Activated CD4-positive, alpha-beta T cell treated with anti-CD3 and anti-CD28 coated beads, Interleukin-2, amount 50 U/mL, for 24 hours (primary cell): ENCODE measurements at places on chromosomes 2 and 18.

DNA sequence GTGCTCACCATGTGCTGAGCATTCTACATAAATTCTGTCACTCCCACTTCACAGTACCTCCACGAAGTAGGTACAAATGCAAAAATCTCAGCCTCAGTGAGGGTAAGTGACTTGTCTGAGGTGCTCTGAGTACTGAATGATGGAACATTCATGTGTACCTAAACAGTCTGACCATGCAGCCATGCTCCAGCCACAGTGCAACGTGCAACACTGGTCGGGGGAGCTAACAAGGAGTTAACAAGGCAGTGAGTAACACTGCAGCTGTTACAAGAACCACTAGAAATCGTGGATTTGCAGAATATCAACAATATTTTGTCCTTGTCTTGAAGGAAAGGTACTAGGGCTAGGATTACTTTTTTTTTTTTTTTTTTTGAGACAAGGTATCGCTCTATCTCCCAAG, 36.6 kb upstream of the NDUFV2 start:
- no peak for DNase-seq

- no peak for DNase-seq
Measured at GRCh38 chr2:71327916-71328315, 3.7 kb upstream of the ZNF638 start.

DNA sequence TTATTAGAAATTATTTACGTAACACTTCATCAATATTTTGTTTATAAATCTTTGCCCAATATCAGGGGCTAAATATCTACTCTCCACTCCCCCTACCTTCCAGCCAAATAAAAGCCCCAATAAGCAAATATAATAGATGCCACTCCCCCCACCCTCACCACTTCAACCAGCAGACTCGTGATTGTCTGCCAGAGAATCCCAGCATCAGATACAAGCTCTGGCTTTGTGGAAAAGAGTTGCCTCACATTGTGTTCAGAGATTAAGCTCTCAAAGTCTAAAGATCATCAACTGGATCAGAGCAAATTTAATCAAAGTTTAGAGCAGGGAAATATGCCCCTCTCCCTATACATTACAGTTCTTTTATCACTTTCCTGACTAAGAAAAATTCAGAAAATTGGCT, 39.5 kb downstream of the AOX1 start:
- DNase-seq = no peak

DNA sequence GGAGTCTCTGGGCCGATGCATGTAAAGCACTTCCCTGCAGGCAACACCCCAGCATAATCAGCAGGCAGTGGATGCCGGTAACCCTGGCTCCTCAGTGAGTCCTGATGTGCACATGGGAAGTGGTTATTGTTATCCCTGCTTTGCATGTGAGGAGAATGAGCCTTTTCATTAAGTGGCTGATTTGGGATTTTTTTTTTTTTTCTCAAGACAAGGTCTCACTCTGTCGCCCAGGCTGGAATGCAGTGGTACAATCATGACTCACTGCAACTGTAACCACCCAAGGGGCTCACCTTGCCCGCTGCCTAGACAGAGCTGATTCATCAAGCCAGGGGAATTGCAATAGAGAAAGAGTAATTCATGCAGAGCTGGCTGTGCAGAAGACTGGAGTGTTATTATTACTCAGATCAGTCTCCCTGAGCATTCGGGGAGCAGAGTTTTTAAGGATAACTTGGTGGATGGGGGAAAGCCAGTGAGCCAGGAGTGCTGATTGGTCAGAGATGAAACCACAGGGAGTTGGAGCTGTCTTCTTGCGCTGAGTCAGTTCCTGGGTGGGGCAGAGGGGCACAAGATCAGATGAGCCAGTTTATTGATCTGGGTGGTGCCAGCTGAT, 95.4 kb downstream of the SOCS6 start:
- no peak for DNase-seq

- DNase-seq = no peak
Measured at GRCh38 chr2:83528767-83529166, 930.3 kb downstream of the SUCLG1 start.

- DNase-seq = no peak
Measured at GRCh38 chr2:157443090-157443489, 799 bp downstream of the CYTIP start.

GRCh38 chr2:102005989-102006885, 14.5 kb downstream of the IL1R2 start:
- DNase-seq = no peak

GRCh38 chr2:177242121-177242987, 22.2 kb downstream of the NFE2L2 start:
- DNase-seq = no peak

- DNase-seq = no peak
Measured at GRCh38 chr2:193502363-193503035, 1307.8 kb upstream of the TMEFF2 start.

DNA sequence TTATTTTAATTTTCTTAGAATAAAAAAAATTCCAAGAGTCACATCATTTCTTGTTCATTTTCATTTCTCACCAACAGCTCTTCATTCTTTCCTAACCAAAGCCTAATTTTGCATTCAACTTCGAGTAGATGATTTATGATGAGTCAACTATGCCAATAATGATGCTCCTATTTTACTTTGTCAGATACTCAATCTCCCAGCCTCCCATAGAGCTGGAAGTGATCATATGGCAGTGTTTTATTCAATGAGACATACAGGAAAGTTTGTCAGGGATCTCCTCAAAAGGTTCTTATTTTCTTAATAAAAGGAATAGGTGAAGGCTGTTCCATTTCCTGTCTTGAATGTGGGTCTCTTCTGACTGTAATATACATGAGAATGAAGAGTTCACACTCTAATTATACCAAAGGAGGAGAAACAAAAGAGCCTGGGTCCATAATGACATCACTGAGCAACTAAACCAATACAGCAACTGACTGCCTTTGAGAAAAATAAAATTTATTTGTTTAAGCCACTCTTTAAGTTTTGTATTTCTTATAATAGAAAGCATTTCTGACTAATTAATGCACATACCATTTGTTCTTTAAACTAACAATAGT, 231.2 kb upstream of the CYP26B1 start:
- no peak for DNase-seq

DNA sequence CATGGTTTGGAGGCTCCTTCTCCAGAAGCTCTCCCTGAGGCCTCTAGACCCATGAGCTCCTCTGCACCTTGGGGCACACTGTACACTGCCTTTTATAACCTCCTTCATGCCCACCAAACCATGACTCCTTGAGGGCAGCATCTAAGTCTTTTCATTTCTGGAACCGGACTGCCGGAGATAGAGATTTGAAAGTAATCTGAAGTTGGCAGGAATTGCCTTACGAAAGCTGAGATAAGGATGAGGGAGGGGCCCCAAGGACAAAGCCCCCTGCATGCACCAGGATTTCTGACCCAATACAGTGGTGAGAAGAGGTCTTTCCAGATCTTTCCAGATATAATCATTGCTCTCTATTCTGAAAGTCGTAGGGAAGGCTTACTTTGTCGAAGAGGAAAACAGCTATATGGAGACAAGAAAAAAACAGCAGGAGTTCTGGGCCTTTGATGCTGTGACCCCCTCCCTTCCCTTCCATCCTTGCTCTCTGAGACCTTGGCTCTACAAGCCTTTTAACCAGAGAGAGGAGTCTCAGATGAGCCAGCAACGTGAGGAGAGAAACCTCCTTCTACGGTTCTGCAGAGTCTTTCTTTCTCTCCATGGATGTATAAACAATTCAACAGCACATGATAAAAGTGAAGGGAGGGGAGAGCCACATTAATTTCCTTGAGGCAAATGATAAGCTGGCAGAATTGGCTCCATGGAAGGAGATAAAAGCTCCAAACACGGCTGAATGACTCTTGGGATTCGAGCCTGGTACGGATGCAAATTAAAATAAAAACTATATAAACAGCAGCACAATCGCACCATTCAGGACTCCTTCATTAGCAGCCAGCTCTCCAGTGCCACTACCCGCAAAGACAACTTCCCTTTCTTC, 88.0 kb upstream of the RTN4 start:
- no peak for DNase-seq

- no peak for DNase-seq
Measured at GRCh38 chr2:45205985-45206384, 196.7 kb upstream of the SIX2 start.
